ENCODE measurements at places on chromosomes 4 and X.

GRCh38 chr4:101604976-101605375 lies 185.6 kb upstream of the BANK1 start:
- no peak for DNase-seq

- no peak for DNase-seq
Observed at GRCh38 chr4:153255233-153255632, 51.0 kb downstream of the TRIM2 start.

DNA sequence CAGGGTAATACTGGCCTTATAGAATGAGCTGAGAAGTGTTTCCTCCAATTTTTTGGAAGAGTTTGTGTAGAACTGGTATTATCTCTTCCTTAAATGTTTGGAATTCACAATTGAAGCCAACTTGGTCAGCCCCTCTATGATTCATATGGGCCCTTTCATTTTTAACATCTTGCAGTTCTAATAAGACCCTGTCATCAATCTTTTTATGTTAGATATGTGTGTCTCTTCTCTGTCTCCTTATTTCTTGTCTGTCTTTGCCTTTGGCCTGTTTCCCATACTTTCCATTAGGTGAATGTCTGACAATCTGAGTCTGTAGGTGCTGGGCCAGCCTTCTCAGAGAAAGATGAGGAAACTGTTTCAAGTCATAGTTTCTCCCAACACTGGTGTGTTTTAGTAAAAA lies 88.7 kb downstream of the SLC16A2 start:
- no peak for DNase-seq

DNA sequence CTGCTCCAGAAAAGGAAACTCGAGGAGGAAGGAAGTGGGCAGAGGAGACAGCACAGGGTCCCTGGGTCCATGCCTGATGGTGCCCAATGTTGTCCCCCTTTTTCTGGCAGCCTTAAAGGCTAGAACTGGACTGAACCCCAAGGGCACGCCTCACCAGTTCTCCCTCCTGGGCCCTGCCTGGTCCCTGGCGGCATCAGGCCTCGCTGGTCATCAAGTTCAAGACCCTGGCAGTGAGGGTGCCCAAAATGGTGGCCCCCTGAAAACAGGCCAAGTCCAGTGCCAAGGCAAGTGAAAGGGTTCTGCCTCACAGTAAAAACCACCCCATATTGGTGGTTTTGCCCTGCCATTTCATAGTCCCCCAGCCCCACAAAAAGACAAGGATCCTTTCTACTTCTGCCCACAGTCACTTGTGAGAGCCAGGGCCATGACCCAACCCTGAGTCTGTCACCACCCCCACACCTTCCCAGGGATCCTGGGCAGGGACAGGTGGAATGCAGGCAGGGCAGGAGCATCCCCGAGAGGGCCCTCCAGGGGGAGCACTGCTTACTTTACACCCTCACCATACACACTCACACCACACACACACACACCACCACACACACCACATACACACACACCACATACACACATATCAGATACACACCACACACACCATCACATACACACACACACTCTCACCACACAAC lies 107.6 kb downstream of the DCTD start:
- no peak for DNase-seq

GRCh38 chrX:134803551-134804183 lies 145.4 kb upstream of the PLAC1 start:
- DNase-seq = no peak

DNA sequence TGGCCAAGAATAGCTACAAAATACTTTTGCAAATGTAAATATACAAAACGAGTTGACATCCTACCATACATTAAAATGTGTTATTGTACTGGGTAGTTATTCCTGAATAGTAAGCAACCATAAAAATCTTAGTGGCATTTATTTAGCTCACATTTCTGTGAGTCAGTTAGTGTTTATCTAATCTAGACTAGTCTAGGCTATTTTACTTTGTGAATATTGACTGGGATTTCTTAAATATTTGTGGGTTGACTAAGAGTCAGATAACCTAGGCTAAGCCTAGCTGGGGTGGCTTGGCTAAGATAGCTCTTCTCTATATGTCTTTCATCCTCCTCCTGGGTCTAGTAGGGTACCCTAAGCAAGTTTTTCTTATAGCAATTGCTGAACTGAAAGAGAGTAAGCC lies 543.8 kb upstream of the DIAPH2 start:
- DNase-seq = no peak

DNA sequence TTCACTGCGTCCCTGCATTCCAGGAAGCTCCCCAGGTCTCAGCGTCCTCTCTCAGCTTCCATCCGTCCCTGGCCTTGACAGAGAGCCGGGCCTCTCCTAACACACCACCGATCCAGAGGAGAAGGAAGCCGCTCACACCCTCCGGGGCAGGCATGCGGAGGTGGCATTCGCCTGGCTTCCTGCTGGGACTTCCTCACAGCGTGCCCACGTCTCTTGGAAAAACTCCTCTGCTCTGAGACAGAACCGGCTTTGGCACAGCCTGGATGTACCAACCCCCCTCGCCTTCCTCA lies 3.2 kb downstream of the CTAG2 start:
- no peak for DNase-seq

DNA sequence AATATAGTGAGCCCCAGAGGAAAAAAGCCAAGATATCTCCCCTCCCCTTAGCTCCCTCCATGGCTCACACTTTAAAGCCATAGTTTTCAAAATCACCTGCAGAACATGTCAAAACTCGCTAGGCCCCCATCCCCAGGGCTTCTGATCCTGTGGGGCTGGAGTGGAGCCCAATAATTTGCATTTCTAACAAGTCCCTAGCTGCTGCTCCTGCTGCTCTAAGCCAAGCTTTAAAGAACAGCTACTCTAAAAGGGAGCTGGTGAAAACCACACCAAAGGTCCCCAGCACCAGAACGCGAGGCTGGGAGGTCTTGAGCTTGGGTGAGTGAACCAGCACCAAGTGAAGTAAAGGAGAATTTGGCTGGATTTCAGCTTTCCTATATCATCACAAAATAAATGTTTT lies 237.1 kb downstream of the ZNF674 start:
- DNase-seq = no peak

DNA sequence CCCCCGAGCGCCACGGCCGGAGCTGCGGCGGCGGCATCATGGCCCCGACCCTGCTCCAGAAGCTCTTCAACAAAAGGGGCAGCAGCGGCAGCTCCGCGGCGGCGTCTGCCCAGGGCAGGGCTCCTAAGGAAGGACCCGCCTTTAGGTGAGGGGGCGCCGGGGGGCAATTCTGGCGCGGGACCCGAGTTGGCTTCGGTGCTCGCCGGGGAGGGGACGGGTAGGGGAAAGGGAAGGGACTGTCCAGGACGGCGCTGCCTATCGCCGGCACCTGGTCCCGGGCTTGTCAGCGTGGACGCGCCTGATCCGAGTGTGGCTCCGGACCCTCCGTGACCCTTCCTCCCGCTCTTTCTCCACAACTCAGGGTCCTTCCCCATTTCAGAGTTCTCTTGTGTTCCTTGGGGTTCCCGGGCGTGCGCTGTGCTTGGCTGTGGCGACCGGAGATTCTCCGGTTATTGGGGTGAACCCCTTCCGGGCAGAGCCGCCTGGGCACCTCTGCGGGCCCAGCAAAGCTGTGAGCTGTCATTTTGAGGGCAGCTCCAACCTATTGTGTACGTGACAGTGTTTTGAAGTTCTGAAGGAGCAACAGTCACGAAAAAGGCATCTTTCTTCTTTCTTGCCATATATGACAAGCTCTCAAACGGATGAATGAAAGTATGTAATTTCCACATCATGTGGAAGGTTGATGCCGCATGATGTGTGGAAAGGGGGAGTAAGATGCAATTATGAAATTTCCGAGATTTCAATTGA lies 522 bp downstream of the FNIP2 start:
- peak; percentile 72 for DNase-seq

DNA sequence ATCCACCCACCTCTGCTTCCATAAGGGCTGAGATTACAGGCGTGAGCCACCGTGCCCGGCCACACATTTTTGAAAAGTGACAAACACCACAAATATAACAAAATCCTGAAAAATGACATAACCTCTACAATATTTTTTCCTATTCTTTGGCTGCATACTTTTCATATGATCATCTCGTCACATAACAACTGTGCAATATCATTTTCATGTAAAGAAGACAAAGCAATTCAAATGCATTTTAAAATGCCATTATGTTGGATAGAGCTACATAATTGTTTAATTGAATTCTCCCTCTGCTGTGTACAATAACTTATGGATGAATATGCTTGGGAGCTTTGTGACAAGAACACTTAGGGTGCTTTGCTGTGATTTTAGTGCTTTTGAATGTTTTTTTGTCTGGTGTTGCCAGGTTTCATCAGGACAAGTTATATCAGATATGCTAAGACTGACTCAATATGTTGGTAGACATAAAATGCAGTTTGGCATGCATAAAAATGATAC lies 132.9 kb downstream of the CHIC2 start:
- no peak for DNase-seq

- no peak for DNase-seq
Observed at GRCh38 chrX:18619288-18619687, 52.6 kb downstream of the RS1 start.

DNA sequence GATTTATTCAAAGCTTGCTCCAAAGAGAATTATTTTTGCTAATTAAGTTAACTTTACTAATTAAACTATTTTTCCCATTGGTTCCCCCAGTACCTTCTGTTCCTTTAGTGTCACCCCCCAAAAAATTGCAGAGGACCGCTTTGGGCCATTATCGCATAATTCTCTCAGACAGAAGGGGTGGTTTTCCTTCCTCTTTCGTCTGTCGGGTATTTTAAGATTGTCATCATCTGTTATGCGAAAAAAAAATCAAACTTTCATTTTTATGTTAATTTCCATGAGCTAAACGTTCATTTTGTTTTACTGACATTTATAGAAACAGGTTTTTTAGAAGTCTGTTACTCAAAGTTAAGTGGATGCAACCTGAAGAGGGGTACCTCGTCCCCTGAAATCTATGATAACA lies 76.2 kb upstream of the DDX3X start:
- no peak for DNase-seq

- no peak for DNase-seq
Observed at GRCh38 chr4:91127831-91128230, 1000.6 kb downstream of the CCSER1 start.

DNA sequence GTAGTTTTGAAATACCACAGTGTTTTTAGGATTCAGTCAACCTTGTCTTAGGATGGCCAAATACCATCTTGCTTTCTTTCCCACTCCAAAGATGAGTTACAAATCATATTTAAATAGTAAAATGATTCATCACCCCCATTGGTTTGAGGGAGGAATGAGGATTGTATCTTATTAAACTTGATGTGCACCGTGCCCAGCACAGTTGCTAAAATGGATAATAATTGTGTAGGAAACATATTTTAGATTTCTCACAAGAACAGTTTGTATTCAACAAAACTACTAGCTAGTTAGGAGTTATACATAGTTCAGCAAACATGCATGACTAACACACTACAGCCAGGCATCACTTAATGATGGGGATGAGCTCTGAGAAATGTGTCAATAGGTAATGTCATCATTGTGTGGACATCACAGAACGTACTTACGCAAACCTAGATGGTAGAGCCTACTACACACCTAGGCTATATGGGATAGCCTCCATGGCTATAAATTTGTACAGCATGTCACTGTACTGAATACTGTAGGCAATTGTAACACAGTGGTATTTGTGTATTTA lies 245.4 kb downstream of the FBXW7 start:
- DNase-seq = no peak

- DNase-seq = no peak
Observed at GRCh38 chr4:38523524-38524448, 140.2 kb upstream of the KLF3 start.

DNA sequence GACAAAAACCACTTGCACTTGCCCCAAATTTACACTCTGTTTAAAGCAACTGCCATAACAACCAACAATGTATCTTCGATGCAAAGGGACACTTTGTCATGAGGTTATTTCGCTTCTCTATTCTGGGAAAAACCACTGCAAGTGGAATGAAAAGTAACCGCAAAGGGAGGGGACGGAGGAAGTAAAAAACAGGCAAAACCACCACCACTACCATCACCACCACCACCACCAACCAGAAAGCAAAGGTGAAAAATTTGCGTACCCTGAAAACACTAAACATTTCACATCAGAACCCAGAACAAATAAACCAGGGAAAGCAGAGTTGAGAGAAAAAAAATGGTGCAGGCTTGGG lies 1.2 kb upstream of the N4BP2 start:
- DNase-seq = no peak

GRCh38 chr4:30460818-30461217 lies 259.4 kb upstream of the PCDH7 start:
- DNase-seq = no peak

DNA sequence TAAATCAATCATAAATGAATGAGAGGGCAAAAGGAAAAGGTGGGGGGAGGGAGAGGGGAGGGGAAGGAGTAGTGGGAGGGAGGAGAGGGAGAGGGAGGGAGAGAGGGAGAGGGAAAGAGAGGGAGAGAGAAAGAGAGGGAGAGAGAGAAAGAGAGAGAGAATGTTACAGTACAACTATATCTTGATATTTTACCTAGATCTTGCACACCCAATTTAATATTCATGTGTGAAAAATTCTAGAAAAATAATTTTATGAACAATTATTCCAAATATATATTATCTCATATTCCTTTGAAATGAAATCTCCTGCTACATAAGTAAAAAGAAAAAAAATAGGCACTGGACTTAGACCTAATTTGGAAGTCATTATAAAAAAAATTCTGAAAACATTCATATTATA lies 120.0 kb downstream of the SCLT1 start:
- no peak for DNase-seq

GRCh38 chr4:72418458-72418857 lies 150.6 kb downstream of the ADAMTS3 start:
- no peak for DNase-seq

GRCh38 chr4:54224996-54225597 lies 4.0 kb upstream of the PDGFRA start:
- no peak for DNase-seq

- no peak for DNase-seq
Observed at GRCh38 chrX:103817502-103817901, 14.6 kb downstream of the RAB9B start.

GRCh38 chr4:174089711-174090110 lies 193.8 kb downstream of the FBXO8 start:
- DNase-seq = no peak

GRCh38 chrX:37817579-37817978 lies 29.8 kb downstream of the DYNLT3 start:
- no peak for DNase-seq

DNA sequence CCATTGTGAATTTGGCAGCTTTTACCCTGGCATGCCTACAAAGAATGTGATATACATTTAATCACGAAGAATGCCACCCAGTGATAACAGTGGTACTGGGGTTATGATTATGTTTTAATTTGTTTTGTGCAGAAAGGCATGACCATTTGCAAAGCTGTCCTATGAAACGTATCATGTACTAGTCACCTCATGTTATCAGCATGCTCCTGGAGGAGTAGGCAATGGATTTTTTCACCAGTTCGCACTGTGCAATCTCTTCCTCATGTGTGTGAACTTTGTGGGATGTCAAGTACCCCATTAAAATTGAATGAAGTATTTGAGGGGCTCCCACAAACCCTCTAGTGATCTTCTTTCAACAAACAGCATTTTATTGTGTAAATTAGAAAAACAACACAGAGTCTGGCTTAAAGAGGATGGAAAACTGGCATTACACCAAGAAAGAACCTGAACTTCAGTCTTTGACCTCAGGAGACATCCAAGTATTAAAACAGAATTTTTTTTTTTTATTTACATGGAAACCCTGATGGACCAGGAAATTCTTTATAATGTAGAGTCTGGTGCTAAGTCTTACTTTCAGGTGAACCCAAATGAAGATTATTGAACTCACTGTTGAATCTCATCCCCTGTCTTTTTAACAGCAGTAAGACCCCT lies 200.6 kb upstream of the PGRMC2 start:
- no peak for DNase-seq

Data from Right ventricle myocardium inferior (tissue), 1 donor.